ENCODE measurements at places on chromosomes 2 and 18.

- no peak for DNase-seq
Measured at GRCh38 chr18:62555135-62555534, 32.3 kb downstream of the ZCCHC2 start.

GRCh38 chr2:44163777-44164176 lies 4.9 kb upstream of the PPM1B start:
- no peak for DNase-seq

DNA sequence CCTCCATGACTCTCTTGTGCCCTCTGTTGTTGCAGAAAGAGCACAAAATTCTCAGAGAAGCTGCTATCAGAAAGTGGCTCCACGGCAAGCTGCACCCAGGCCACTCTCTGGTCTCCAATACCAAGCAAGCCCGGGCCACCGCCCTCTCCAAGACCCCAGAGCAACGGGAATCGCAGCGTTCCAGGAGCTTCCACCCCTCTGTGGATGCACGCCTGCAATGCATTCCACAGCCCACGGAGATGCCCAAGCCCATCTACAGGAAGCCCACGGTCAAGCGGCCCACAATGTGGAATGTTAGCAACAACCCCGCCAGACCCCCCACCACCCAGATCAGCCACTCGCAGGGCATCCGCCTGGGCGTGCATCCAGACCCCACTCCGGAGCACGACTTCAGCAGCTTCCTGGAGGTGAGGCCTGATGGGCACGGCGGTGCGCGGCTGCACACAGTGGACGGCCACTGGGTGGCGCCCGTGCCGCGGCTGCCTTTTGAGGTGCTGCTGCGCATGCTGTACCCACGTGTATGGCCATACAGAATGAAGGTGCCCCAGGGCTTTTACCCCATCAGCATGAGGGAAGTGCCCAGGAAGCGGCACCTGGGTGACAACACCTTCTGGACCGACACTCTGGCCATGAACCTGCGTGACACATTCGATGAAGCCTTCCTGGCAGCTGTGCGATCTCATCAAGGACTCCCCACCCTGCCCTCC lies 6.3 kb downstream of the ANKRD53 start:
- DNase-seq, result no peak

GRCh38 chr2:100731535-100731981 lies 88.4 kb upstream of the NPAS2 start:
- no peak for DNase-seq

GRCh38 chr2:237718277-237718634 lies 80.3 kb upstream of the RBM44 start:
- DNase-seq, result no peak

DNA sequence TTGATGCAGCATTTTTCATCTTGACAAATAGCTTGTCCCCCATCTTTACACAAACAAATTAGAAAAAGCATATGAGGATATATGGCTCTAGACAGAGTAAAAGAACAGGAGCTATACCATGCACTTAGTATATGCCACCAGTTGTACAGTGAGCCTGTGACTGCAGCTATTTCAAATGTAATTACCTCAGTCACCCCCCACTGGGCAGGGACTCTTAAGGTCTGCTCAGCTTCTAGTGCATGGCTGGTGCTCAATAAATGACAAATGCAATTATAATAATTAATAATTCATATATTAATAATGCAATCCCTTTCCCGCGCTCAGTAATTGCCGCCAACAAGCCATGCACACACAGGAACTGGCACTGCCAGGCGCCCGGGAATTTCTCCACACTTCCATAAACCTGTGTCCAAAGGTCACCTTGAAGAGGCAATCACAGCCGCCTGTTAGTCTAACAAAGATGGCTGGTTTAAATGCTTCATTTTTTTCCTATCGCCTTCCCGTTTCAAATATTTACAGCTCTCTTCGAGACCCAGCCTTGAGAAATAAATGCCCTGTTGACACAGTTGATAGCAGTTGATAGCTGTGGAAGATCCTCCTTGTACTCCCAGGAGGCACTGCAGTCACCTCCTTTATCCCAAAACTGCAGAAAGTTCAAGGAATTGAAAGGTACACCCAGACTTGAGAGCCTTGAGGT lies 156.6 kb downstream of the INO80D start:
- DNase-seq, result no peak

GRCh38 chr2:127104881-127105655 lies 1.9 kb downstream of the BIN1 start:
- no peak for DNase-seq

GRCh38 chr18:77777163-77777562 lies 527.5 kb downstream of the GALR1 start:
- DNase-seq, result no peak

- DNase-seq, result no peak
Measured at GRCh38 chr2:239942090-239942489, 83.1 kb downstream of the NDUFA10 start.

DNA sequence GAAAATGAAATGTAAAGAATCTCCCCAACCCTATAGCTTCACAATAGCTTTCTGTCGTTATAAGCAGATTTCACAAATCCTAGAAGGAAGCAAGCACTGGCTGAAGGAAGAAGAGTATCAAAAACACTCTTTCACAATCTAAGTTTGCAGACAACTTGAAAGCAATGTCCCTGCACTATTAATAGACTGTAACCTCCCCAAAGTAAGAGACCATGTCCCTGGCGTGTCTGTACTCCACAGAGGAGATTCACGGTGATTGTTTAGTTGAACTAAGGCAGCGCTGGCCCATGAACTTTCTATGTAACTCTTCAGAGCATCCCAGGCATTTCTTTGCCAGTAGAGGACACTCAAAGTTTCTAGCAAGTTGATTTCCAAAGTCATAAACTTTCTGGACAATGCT lies 128.0 kb upstream of the HNRNPA3 start:
- DNase-seq, result no peak

DNA sequence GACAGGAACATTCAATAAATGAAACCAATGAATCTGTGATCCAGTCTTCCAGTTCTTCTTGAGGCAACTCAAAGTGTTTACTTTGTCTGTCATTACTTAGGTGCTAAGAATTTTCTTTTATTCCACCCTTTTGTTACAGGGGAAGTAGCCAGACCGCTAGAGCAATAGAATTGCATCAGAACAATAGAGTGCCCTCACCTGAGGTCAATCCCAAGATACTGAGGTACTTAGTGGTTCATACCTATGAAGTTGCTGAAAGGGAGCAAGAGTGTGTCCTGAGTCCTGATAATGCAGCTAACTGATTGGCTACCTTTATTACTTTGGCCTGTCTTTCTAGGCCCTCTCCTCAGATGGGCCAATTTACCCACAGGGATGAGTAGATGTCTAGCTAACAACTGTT lies 359.4 kb upstream of the KCNH7 start:
- no peak for DNase-seq

DNA sequence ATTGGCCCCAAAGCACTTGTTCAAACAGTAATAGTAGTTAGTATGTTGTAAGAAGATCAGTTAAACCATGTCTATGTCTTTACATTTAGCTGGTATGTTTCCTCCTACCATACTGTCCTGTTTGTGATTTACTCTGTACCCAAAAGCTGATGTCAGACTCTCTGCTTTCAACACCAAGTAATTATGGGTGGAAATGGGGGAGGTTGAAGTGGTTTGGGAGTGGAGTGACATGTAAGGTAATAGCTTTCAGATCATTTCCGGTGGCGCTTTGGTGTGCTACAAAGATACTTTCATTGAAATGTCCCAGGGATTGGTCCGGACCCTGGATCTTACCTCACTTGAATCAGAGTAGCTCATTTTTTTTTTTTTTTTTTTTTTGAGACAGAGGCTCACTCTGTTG lies 39.7 kb upstream of the TGIF1 start:
- DNase-seq, result no peak

- no peak for DNase-seq
Measured at GRCh38 chr2:24761866-24762265, 31.3 kb downstream of the PTRHD1 start.

- no peak for DNase-seq
Measured at GRCh38 chr2:241876528-241877196, 7.1 kb downstream of the RTP5 start.

GRCh38 chr2:179253226-179253625 lies 11.4 kb downstream of the SESTD1 start:
- no peak for DNase-seq

DNA sequence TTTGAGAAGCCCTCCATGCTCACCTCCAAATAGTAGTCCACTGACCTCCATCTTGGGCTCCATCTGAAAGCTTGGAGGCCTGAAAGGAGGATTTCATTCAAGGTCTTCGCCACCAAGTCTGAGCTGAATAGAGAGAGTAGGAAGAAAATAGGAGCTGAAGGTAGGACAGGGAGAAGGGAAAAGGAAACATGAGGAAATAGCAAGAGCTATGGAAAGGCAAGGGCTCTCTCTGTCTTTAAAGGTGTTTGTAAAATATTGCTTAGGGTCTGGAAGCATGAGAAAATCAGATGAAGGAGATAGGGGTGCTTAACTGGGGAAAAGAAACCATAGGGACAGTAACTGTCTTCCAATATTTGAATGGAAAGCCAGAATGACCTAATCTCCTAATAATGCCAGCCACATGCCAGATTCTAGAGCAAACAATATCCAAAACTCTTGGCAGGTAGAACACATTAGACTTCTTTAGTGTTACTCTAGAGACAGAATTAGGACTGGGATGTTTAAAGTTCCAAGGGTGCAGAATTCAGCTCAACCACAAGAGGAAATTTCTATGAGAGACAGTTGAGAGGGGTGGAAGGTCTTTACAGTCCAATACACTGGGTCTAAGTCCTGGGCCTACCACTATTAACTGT lies 67.4 kb downstream of the NAB1 start:
- DNase-seq, result no peak

GRCh38 chr2:190537765-190538164 lies 3.2 kb upstream of the NEMP2 start:
- no peak for DNase-seq

- no peak for DNase-seq
Measured at GRCh38 chr2:74278176-74278575, 65.0 kb downstream of the SLC4A5 start.

DNA sequence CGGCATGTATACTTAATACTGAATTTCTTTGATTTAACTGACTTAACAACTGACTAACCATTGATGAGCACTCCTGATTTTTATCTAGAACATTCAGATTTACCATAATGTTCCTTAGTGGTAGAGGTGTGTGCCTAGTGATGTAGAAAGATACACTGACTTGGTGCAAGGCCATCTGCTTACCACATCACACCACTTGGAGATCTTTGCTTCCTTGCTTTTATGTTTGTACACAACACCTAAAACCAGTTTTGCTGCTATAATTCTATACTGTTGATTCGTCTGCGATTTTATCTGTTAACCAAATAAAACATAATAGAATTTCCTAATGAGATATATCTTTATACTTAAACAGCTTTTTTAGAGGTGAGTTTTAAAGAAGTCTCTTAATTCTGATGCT lies 3.9 kb upstream of the FARP2 start:
- no peak for DNase-seq
